ENCODE measurements at places on chromosomes 7 and 10.
A peak's percentile ranks its signal among the peaks of the same experiment; 100 is the strongest.

DNA sequence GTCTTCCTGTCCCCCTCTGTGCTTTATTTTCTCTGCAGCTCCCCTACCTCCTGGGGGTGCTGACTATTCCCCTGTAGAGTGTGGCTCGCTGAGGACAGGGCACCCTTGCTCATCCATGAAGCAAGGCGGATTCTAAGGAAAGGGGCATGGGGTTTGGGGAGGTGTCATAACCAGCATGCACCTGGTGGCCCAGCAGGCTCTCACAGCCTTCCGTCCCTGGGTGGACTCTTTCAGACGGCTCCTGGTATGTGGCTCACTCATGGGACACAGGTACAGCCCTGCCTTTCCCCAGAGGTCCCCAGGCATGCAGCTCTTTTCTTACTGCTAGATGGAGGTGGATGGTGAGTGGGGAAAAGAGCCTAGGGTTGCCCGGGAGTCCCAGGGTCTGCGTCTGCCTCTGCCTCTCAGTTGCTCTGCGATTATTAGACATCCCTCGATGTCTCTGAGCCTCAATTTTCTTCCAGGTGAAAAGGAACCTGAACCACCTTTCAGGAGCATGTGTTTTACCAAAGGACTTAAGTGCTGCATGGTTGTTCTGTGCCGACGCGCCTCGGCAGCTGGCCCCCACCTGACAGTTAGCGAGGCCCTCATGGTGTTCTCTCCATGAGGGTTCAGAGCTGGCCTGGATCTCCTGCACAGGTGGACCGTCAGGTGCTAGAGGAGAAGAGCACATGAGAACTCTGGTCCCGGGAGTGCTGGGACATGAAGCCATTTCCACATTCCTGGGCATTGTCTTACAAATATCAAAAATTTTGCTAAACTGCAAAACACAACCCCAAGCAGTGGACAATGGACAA is 172.5 kb upstream of the SHH start:
- no peak for DNase-seq

GRCh38 chr7:51121931-51122425 is 194.6 kb downstream of the COBL start:
- no peak for DNase-seq

GRCh38 chr10:3740157-3740871 is 44.7 kb downstream of the KLF6 start:
- no peak for DNase-seq

GRCh38 chr10:123513870-123514269 is 152.3 kb upstream of the GPR26 start:
- no peak for DNase-seq

GRCh38 chr7:30938435-30939316 is 25.1 kb upstream of the GHRHR start:
- peak; percentile 92 for DNase-seq

DNA sequence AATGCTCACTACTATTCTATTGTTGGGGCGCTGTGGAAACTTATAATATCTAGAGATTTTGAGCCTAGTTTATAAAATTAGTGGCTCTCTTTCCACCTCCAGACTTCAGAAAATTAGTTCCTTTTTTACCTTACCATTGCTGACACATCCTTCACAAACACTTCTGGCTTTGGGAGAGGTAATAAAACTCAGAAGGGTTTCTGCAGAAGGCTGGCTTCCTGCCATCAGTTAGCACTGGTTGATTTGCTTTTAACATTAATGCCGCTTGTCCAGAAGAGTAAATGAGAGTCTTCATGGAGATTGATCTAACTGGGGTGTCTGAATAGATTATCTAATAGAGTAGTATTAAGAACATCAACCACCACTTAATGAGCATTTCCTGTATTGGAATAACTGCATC is 20.3 kb downstream of the ACSM6 start:
- DNase-seq, result no peak

DNA sequence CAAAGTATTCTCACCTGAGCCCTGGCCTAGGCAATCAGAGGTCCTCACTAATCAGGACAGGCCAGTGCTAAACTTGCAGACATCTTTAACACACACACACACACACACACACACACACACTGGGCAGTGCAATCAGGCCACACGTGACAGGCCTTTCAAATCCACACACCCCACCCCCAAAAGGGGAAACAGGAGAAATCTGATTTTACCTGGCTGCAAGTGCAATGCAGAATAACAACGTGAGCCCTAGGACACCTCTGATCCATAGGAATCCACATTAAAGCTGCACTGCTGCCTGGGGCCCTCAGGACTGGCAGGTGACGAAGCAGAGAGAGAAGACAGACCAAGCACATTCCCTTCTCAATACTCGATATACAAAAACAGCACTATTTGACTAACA is 218.9 kb downstream of the FAM107B start:
- no peak for DNase-seq

DNA sequence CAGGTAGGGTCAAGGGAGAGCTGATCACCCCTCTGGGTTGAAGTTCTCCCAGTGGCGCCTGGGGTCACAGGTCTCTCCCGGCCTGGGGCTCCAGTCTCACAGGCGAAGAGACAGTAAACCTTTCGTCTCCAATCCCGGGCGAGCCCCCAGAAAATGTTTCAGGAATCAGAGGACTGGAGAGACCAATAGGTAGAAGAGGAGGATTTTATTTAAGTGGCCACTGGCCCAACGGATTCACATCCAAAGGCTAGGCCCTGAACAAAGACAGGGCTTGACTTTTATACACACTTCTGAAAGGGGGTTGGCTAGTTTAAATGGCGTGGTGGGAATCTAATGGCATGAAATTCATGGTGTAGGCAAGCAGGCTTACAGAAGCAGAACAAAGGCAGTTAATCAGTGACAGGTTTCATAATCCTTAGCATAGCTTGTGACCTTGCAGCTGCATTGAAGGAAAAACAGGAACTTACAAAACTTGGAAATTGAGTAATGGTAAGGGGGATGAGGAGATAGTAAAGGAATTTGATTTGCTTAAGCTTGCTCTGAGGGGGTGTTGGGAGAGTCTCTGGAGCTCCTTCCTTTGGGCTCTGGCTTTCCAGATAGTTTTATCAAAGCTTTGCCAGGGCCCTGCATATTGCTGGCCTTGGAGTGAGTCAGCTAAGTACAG is 105.5 kb downstream of the TRIM24 start:
- peak; percentile 21 for DNase-seq

DNA sequence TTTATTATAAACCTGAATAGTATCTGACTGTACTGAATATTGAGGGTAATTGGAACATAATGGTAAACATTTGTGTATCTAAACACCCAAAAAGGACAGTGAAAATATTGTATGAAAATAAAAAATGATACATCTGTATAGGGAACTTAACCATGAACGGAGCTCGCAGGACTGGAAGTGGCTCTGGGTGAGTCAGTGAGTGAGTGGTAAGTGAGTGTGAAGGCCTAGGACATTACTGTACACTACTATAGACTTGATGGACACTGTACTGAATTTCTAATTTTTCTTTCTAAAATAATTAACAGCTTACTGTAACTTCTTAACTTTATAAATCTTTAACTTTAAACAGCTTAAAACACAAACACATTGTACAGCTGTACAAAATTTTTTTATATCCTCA is 454.5 kb upstream of the FZD8 start:
- DNase-seq, result no peak

DNA sequence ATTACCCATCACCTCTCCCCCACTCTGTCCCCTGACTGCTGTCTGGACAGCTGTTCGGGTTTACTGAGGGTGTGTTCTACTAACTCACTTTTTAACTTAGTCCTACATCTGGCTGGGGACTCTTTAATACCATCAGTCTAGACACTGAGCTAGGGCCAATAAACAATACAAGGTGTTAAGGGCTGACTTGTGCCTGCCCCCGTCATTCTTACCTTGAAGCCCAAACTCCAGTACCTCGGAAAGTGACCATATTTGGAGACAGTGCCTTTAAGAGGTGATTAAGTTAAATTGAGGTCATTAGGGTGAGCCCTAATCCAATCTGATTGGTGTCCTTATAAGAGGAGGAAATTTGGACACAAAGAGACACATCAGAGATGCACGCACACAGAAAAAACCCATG is 35.7 kb downstream of the STEAP1B start:
- no peak for DNase-seq

- no peak for DNase-seq
Measured at GRCh38 chr7:157500171-157500960, 163.6 kb downstream of the DNAJB6 start.

DNA sequence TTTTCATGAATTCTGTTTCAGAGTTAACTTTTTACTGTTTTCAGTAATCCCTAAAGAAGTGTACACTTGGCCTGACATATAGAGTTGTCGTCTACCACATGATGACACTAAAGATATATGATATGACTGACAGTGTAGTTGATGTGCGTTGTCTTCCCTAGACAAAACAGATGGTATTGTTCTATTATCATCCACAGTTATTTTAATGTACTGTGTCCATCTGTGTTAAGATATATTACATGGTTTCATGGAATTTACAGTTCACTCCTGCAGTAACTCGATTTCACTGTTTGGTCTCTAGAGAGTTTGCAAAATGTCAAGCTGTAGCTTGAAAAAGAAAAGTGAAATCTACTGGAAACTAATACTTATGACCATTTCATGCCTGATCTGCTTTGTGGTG is 18.1 kb downstream of the FOXP2 start:
- DNase-seq, result no peak

- DNase-seq, result no peak
Measured at GRCh38 chr7:64515330-64515729, 47.5 kb downstream of the ZNF680 start.

DNA sequence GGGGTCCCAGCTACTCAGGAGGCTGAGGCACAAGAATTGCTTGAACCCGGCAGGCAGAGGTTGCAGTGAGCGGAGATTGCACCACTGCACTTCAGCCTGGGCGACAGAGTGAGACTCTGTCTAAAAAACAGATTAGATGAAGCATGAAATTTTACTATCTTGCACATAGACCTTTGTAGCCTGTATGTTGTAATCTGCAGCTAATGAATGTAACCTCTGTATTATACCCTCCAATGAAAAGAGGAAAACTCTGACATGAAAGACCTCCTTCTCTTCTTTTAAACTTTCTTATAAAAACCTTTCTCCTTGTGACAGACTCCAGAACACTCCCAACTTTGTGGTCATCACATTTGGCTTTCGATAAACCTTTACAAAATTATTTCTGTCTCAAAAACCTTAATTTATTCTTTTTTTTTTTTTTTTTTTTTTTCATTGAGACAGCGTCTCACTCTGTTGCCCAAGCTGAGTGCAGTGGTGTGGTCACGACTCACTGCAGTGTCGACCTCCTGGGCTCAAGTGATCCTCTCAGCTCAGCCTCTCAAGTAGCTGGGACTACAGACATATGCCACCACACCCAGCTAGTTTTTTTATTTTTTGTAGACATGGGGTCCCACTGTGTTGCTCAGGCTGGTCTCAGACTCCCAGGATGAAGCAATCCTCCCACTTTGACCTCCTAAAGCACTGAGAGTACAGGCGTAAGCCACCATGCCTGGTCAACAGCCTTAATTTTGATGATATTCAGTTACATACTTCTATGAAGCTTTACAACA is 97.4 kb downstream of the SVOPL start:
- no peak for DNase-seq

DNA sequence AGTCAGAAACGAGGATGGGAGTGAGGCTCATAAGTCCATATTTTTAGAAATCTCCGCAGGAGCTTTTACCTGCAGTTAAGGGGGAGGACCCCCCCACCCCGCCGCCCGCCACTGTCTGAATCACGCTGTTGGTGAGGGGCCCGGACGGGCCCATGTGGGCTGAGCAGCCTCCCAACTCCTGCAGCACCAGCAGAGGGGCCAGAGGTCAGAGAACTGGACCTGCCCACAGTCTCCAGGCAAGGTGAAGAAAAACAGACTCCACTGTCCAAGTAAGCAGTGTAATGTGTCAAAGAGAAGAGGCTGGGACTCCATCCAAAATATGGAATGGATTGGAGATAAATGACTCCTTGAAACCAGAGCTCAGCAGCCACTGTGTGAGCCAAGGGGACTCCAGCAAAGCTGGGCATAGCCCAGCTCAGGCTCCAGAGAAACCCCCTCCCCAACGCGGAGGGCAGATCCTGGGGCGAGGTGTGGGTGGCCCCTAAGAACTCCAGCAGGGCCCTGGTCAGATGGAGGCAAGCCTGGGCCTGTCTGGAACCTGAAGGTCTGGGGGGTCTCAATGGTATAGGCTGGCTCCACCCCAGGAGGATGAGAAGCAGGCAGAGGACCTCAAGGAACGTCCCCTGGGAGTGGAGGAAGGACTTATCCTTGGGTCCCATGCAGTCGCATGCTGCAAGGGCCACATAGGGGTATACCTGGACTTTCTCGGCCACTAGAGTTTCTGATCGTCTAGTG is 128.5 kb upstream of the TNS3 start:
- peak; percentile 53 for DNase-seq

GRCh38 chr7:139713061-139713460 is 64.7 kb downstream of the HIPK2 start:
- no peak for DNase-seq

DNA sequence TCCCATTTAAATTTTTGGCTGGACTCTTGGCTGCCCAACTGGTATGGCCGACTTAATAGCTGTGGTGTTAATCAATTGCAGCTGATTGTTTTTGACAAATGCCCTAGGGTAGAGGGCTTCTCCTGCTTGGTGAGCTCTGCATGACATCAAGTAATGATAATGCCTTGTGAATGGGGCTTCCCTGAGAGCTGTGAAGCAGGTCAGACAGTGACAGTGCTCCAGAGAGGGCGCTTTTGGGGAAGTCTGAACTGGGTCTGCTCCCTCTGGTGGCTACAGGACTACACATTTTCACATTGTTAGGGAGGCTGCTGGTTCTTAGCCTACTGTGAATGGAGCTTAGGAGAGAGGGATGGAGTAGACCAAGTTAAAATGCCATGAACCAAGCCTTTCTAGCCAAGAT is 98.8 kb downstream of the SDK1 start:
- no peak for DNase-seq

- DNase-seq, result no peak
Measured at GRCh38 chr7:117068511-117069145, 115.3 kb downstream of the ST7 start.

GRCh38 chr10:119358152-119358512 is 150.8 kb downstream of the GRK5 start:
- DNase-seq, result peak; percentile 36

- peak; percentile 47 for DNase-seq
Measured at GRCh38 chr10:132627666-132628531, 90.3 kb downstream of the INPP5A start.

GRCh38 chr7:158473221-158473620 is 114.4 kb downstream of the PTPRN2 start:
- DNase-seq, result peak; percentile 81

GRCh38 chr10:102342958-102343357 is 52.5 kb upstream of the NFKB2 start:
- DNase-seq, result no peak

DNA sequence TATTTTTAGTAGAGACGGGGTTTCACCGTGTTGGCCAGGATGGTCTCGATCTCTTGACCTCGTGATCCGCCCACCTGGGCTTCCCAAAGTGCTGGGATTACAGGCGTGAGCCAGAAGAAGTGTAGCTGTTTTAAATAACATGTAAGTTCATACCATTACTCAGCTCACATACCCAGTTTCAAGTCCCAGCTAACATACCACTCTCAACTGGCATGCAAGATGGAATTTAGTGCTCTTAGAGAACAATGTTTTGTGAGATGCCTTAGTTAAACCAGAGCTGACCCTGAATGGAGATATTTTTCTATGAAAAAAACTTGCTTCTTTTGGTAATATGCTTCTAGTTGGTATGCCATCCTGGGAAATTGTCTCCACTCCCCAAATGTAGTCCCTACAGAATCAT is 37.3 kb downstream of the HBP1 start:
- DNase-seq, result no peak
